NCI-H2029 (cell line): ENCODE measurements at places on chromosomes 3 and 15.

DNA sequence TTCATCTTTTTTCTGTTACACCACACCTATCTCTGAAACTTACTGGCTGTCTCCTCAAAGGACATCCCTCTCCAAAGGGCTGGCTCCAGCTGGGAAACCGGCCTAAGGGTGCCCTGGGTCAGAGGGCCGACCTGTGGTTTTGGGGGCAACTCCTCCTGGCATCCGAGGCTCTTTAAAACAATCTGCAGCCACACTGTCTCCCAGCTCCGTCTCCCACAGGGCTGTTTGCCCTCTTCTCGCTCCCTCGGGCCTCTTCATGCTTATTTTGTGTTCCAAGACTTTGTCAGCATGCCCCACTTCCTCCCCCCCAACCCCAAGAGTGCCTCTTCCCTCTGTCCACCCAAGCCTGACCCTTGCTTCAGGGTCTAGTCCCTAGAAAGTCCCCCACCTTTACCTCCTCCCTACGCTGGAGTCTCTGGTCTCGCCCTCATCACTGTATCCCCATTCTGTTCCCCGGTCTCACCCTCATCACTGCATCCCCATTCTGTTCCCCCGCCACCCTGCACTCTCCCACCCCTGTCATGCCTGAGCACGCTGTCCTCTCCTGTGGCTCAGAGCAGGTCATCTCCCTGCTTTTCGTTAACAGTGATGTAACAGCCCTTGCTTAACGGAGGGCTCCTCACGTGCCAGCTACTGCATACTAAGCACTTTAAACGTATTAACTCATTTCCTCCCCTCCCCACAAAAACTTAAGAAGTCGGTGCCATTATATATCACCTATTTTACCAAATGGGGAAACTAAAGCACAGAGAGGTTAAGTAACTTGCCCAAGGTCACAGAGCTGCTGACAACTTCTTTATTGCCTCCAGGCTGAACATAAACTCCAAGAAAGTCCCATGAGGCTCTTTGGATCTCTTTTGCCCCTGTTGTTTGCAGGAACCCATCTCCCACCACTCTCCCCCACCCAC is 1.1 kb upstream of the CSK start:
- no peak for DNase-seq

- DNase-seq, result no peak
Observed at GRCh38 chr3:63355809-63356208, 77.7 kb downstream of the SYNPR start.

DNA sequence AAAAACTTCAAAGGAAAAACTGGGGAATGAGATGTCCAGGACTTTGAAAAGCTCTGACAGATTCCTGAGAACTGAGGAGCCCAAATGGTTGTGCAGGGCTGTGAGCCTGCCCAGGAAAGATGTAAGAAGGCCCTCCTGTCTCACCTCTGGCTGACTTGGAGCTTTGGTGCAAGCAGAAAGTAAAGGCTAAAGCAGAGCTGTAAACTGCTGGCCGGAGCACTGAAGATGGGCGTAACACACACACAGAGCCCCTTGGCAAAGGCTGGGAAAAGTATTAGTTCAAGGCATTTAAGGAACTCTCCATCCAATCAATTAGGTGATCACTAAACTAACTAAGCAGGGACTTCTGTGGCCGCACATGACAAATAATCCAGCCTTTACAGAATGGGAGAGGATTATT is 144.1 kb upstream of the HACD2 start:
- DNase-seq, result no peak

GRCh38 chr3:87987952-87988351 is 70.9 kb downstream of the CGGBP1 start:
- DNase-seq, result no peak

DNA sequence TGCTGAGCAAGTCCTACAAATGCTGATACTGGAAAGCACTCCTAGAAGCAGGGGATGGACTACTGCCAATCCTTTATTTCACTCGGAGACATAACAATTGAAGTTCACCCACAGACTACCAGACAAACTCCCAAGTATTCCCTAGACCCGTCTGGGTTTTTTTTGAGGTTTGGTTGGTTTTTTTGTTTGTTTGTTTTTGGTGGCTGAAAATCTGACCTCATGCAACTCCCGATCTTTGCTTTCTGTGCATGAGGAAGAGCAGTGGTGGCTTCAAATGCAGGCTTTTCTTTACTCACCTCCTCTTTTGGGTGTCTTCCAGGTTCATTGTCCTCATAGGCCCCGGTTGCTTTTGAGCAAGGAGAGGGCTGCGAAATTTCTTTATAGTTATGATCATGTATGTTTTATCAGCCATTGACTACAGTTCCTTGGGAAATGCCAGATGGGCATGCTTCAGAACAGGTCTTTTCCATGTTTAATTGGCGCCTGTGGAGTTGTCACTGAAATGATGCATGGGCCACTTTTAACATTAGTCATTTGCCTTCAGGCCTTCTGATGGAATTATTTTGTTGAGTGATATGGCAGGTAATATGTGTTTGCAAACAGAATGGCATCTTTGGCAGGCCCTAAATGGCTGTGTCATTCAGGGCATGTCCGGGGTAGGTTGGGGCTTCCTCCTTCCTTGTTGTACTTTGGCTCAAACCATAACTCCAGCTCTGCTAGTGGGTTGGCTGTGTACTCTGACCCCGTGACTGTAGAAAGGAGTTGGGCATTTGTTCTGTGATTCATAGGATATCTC is 81.3 kb upstream of the ZBED2 start:
- peak; percentile 5 for DNase-seq

DNA sequence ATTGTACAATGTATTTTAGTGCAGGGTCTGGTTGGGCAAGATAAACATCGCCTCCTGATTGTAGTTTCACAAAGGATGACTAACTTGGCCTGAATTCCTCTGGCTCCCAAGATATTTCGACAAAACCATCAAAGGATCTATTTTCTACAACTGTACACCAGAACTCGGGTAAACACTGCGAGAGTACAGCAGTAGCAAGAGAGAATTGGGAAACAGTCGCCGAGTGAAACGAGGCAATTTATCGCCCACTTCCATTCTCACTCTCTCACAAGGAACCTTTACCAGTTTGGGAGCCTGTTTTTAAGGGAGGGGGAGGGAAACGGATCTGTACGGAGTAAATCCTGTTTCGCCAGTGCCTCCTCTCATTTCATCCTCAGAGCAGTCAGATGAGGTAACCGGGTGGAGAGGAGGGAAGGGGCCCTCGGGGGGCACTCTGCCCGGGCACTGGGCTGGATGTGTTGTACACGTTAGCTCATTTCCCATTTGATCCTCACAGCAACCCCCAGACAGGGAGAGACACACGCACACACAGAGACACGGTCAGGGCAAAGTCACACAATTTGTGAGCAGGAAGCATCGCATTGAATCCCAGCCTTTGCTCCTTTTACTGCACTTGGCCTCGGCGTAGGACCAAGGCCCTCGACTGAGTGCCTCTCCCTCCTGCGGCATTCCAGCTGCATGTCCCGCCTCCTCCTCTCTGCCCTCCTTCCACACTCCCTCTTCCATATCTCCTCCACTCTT is 120.1 kb downstream of the LIPC start:
- DNase-seq, result no peak

DNA sequence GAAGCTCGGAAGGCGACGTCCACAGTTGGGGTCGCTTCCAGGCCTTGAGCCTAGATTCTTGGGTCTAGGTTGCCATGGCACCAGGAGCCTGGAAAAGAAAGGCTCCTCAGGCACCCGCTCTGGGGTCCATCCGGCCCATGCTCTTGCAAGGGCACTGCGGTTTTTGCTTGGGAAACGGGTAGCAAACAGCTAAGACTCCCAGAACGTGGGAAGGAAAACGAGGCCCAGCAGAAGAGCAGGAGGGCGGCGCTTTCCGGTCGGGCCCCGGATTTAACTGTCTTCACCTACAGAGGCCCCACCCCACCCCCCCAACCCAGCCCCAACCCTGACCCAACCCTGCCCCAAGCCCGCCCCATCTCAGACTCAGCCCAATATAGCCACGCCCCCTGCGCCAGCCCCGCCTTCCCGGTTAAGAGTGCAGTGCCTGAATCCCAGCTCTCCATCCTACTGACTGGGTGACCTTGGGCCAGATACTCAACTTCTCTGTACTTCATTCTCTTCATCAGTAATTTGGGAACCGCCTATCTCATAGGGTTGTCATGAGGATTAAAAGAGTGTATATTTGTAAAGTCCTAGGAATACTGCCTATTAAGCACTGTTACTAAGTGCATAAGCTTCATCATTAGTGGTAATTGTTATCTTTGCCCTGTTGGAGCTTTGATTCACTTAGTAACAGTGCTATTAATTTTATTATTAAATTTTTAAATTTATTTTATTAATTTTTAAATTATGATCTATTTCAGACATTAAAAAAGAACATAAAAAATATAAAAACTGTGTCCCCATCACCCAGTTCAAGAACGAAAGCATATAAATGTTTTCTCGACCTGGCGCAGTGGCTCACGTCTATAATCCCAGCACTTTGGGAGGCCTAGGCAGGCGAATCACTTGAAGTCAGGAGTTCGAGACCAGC is 28.4 kb upstream of the SMAD6 start:
- no peak for DNase-seq

DNA sequence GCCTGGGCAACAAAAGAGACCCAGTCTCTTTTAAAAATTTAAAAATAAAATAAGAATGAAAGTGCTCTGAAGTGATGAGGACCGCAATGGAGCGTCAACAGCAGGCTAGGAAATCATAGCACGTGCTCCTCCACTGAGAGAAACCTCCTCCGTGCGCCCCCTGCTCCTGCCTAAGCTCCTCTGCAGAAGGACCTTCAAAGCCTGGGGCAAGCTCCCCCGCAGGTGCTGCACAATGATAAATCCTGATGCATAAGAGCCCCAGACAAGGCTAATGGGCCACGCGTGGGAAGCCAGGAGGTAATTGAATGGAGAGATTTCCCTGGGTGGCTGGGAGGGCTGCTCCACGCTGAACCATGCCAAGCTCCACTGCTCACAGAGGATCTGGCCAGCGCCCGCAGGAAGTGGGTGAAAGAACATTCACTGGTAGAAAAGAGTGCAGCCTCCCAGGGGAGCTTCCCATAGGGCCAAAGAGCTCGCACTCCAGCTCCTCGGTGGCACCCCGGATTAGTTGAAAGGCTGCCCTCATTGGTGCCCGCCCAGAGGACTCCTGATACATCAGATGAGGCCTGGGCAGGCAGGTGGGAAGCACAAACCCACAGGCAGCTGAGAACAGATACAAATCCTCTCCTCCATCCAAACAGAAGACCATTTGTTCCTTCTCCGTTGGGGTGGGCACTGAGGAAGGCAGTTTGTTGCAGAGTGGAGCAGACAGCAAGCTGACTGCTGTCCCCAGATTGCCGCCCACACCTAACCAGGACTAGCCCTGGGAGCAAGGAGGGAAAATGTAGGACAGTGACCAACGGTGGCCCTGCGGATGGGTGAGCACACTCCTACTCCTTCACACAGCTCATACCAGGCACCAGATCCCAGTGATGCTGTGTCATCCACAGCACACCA is 52.5 kb downstream of the CPN2 start:
- DNase-seq, result no peak

DNA sequence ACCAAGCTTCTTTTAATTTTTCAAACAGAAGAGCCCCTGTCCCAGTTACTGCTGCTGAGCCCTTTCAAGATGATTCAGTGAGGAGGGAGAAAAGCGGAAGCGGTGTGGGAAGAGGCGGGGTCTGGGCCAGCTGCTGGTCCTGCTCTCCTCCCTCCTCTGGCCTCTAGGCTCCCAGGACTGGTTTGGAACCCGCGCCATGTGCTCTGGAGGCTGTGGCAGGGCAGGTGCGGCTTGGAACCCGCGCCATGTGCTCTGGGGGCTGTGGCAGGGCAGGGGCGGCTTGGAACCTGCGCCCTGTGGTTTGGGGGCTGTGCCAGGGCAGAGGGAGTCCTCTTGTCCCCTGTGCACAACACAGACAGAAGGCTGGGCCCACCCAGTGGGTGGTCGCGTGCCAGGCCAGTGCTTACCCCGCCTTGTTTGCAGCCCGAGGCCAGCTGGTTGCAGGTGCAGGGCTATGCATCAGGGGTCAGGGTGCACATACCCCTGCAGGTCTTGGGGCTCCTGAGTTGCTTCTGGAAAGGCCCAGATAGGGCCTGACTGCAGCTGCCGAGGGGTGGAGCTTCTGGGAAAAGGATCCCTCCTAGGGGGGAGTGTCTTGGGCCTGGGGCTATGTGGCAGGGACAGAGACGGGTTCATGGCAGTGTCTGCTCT is 12.2 kb downstream of the ALG1L2 start:
- no peak for DNase-seq

GRCh38 chr3:128278761-128279600 is 125.7 kb downstream of the EEFSEC start:
- peak; percentile 49 for DNase-seq

DNA sequence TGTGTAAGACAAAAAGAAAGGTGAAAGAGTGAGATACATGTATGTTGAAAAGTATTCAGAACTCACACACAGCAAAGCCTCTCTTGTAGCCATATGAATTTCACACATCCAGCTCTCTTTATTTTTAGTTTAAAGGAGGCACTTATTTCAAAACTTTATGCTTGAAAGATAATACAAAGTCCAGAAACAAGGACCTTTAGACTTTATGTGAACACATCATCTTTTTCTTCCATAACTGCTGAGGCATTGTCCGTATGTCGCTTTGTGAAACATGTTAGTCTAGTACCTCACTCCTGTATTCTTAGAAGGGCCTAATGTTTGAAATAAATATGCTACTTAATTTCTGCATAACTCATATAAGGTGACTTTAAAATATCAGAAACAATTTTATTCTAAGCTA is 763.4 kb downstream of the GBE1 start:
- no peak for DNase-seq
